ENCODE measurements at places on chromosomes 1 and 21. TPM values are rescaled to one million over a fixed set of nuclear protein-coding genes. Genes with fewer than 3 reads are reported as not detected.

- no peak for DNase-seq
Observed at GRCh38 chr21:36575306-36575705, 95.4 kb upstream of the CLDN14 start.

- no peak for DNase-seq
Observed at GRCh38 chr1:70290218-70290617, 64.3 kb downstream of the ANKRD13C start.

GRCh38 chr1:184329245-184329953, 57.4 kb upstream of the C1orf21 start:
- DNase-seq = no peak

- DNase-seq = no peak
Observed at GRCh38 chr1:101364370-101365120, 127.7 kb downstream of the S1PR1 start.

- DNase-seq = no peak
Observed at GRCh38 chr21:44708213-44708865, 3.0 kb downstream of the TSPEAR start.

GJC2 gene
- total RNA-seq = 6.9 TPM

- peak; percentile 81 for DNase-seq
Observed at GRCh38 chr1:201466492-201466891, 2.5 kb downstream of the PHLDA3 start.

DNA sequence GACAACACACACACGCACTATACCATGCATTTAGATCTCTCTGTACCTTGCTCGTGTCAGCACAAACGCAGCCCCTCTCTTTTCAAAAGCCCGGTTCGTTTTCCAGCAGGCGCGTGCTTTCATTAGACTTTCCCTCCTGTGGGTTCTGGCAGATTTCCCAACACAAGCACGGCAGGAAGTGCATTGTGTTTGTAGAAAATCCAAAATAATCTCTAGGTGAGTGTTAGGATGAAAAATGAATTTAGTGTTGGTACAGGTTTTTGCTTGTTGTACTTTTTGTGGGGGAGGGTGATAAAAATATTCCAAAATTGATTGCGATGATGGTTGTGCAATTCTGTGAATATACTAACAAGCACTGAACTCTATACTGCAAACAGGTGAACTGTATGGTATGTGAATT, 54.1 kb upstream of the POFUT2 start:
- no peak for DNase-seq

KIAA1614 gene
- total RNA-seq = 5.5 TPM

DNA sequence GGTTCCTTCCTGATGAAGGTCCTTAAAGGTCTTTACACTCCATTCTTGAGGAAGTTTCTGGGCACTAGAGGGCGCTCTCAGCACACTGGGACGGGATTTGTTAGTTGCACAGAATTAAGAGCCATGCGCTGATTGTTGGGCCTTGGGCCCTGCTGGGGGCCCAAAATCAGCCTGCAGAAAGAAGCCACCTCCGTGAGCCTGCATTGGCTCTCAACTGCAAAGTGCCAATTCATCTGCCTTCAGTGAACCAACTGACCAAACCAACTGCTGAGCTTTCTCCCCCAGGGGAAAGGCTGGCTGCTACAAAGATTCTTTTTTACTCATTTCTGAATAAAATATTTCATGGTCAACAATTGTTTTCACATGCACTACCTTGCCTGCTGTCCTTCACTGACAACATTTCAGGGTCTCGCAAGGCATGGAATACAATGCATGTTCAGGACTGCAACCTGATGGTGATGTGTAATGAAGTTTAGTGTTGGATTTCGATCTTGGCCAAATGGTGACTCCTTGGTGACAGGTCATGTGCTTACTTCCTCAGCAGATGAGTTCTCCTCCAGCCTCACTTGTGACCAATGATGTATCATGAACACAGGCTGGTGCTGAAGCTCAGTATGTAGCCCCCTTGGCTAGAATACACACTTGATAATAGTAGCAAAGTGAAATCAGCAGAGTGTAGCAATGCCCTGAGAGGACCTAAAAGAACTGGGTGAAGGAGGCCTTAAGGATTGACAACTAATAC, 45.7 kb upstream of the PRDX6 start:
- peak; percentile 88 for DNase-seq

MYOG gene
- not detected for total RNA-seq

GRCh38 chr1:218303176-218303879, 18.2 kb downstream of the RRP15 start:
- no peak for DNase-seq

GRCh38 chr1:178046591-178047270, 47.2 kb upstream of the RASAL2 start:
- no peak for DNase-seq

OR10J1 gene
- not detected for total RNA-seq

Data from upper lobe of right lung (tissue), 1 donor.